ENCODE measurements at places on chromosomes 5 and 9.

DNA sequence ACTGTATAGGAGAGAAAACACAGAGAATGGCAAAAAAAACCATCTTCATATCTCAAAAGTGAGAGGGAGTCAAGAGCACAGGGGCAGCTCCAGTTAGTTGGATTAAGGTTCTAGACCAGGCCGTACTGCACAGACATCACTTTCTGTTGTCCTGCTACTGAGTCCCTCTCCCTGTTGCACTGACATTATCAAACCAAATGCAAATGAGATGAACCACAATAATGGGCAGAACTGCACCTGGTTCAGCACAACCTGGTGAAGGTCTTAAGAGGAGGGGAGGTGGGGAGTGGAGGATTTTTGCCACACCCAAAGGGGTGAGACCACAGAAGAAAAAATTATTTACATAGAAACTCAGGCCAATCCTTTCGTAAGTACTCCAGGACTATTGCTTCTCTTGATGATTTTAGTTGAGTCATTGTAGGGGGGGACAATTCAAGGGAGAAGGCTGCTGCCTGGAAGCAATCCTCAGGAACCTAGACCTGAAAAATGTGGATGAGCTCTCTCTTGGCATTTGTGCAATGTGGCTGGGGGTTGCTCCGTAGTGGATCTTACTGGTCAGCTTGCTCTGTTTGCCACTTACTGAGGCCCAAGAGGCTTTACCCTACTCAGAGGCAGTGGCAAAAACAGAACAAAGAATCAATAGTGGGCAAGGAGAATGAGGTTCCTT, 94.5 kb upstream of the PPP1R2B start:
- no peak for DNase-seq

GRCh38 chr5:38548064-38548759, 8.2 kb downstream of the LIFR start:
- DNase-seq, result no peak

- DNase-seq, result no peak
Measured at GRCh38 chr5:178589180-178590140, 733 bp downstream of the COL23A1 start.

GRCh38 chr5:56145511-56145910, 87.6 kb downstream of the ANKRD55 start:
- DNase-seq, result no peak

DNA sequence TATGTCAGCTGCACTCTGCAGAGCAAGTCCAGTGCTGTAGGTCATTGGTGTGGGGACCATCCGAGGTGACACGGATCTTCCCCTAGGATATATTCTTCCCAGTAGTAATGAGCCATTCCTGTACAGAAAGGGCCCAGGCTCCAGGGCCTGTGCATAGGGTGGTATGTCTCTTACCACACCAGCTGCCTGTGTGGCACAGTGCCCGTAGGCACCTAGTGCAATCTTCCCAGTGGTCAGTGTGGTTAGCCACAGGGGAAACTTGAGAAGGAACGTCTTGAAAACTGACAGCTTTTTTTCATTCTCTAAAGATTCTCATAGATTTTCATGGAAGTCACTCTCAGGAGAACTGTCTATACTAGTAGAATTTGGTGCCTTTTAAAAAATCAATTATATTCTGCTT, 39.8 kb downstream of the CYSTM1 start:
- DNase-seq, result peak; percentile 89

GRCh38 chr5:92179651-92180050, 796.5 kb upstream of the ARRDC3 start:
- no peak for DNase-seq

DNA sequence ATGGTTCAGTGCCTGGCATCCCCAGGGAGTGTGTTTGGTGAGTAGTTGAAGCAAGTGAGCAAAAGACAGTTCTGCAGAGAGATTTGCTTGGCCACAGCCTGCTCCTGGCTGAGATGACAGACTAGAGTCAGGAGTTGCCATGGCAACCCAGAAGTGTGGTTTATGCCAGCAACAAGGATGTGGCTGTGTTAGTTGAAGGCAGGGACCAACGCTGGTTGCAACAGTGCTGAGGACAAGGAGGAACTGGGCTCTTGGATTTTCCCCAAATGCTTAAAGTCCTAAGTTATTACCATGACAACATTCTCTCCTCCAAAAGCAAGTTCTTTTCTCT, 2.7 kb downstream of the NXNL2 start:
- peak; percentile 60 for DNase-seq

GRCh38 chr5:60297658-60298057, 402.3 kb downstream of the DEPDC1B start:
- no peak for DNase-seq

DNA sequence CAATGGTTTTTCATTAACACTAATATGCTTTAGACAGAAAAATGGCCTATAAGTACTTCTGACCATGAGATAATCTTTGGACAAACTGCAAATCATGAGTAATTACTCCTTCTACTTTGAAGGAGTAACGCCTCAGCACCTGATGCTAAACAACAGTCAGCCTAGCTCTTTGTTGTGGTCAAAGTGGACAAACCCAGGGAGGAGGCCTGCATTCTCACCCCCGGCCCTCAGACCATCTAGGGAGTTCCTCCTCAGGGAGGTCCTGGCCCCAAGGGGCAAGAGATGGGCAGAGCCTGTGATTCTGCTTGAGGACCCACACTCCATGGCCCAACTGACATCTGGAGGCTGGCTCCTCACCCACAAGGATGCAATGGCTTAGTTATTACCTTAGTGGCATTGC, 48.2 kb upstream of the ANGPTL2 start:
- no peak for DNase-seq

- DNase-seq, result no peak
Measured at GRCh38 chr9:114613087-114613486, 2.0 kb downstream of the TMEM268 start.

DNA sequence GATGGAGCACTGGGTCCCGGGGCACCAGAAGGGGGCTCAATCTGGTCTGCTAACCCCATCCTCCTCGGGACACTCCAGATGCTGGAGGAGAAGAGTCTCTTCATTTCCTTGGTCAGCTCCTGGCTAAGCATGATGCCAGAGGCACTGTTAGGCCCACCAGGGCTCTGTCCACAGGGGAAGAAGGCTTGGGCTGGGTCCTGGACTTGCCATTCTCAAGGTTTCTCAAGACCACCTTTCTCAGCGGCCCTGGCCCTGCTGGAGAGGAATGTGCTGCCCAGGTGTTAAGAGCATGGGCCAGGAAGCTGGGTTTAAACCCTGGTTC, 7.9 kb downstream of the SH2D3C start:
- DNase-seq, result no peak

- DNase-seq, result peak; percentile 72
Measured at GRCh38 chr9:127452691-127453090, 1.4 kb downstream of the LRSAM1 start.

DNA sequence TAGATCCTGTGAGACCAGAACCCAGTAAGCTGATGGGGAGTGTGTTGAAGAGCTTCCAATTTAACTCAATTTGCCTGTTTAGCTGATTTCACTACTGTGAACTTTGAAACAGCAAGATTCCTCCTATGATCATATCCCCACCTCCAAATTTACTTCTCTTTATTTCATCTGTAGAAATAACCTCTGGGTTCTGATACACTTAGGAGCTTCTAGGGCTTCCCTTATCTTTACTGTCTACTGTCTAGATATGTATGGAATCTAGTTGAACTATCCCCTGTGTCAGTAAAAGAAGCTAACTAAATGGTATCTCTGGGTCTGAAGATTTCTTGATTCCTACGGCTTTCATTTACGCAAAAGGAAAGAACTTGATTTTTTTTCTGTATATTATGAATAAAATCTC, 116.8 kb downstream of the GCNT1 start:
- DNase-seq, result no peak

DNA sequence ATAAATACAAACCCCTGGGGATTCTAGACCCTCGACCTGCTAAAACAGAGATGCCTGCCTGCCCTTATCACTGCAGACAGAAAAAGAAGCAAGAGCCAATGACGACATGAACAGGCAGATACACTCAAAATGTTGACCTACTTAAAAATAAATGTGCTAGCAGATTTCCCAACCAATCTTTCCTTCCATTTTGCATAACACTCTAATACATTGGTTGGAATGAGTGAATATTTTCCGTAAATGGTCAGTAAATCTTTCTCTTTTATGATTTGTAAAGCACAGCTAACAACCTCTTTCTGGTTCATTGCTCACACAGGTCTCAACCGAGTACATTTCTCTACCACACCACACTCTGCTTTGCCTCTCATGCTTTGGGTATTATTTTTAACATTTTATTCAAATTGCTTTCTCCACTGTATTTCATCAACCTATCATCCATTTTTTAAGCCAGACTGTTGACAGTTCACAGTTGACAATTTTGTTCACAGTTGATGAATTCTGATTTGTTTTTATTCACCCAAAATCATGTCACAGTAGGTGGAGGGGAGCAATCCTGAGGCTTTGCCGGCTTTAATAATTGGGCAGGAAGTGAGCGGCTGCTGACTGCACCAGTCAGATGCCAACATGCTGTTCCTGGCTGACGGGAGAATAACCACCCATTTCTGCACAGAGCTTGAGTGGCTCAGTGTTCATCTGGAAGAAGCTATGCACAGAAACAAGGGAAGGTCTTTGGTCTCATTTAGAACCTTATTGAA, 426.6 kb downstream of the SPOCK1 start:
- DNase-seq, result no peak

DNA sequence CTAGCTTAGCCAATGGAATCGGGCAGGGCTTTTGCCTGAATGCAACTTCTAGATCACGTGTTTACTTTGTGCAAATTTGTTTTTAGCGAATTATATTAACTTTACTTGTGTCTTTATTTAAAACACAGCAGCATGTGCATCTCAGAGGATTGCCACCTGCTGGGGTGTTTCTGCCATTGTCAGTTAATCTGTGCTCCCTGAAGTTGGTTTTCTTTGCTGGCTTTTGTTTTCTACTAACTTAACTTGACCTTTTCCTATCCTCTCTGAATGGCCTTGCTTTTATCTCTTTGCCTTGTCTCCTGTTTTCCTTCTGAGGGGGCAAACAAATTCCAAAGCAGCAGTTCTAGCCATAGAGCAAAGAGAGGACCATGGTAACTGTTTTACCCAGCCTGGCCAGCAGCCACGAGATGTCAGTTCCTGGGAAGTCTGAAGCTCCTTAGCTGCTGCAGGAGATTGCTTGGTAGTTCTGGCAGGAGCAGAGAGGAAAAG, 67.6 kb downstream of the ARHGEF28 start:
- DNase-seq, result peak; percentile 30

DNA sequence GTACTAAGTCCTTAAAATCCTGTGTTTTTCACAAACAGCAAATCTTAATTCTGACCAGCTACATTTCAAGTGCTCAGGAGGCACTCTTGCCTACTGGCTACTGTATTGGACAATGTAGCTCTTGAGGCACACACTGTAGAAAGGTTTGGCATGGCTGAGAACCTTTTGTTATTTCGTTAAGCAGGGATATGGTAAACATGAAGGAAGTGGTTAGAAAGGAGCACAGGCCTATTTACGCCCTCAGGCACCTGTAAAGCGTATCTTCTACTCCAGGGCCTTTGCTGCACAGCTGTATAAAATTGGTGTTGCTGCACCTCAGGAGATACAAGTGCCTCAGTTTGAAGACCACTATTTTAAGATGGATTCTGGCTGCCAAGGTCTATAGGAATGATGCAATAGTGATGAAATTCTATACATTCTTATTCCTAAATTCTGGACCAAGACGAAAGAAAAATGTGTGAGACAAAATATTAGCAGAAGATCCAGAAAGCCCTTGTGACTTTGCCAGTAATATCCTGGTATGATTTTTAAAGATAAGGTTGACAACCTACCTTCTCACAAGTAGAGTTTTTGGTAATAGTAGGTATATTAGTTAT, 9.3 kb upstream of the OTULIN start:
- DNase-seq, result no peak

DNA sequence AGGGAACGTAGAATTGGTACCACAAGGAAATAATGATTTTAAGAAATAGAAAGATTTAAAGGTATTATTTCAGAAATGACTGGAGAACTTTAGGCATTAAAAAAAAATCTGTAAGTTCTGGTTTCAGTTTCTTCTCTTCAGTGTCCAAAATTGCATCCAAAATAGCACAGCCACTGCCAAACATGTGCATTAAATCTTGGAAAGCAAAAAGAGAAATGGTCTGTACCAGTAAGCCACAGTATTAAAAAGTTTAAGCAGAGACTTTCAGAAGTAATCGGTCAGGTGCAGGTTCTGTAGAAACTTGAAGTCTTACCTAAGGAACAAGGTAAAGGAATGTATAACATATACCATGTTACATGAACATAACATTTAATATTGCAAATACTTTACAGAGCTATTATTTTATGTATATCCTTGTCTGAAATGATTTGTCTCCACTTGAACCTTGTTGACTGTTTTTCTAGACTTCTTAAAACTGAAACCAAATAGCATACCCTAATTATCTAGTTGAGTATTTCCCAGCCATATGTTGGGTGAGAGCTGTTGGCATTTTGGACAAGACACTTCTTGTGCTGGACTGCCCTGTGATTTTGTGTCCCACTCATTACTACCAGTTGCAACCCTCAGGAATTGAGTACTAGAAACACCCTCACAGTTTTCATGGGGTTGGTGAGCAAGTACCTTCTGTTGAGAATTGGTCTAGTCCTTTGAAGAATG, 32.1 kb downstream of the NIPBL start:
- no peak for DNase-seq

Data from MCF 10A (cell line).